ENCODE measurements at places on chromosomes 5 and 9.

DNA sequence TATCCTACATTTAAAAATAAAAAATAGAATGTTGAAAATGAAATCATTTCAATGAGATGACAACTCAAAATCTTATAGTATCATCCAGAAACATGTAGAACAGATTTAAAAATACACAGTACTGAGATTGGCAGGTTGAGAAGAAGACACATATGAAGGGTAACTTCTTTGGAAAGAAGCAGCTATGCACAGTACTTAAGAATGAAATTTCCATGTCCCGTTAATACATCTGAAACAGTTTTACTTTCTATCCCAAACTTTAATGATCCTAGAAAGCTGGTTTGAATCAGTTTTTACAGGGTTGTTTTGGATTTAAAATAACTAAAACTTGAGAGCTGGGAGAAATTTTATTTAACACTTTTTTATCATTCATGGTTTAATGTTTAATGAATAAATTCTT is 36.0 kb upstream of the ARRDC3 start:
- DNase-seq: no peak

GRCh38 chr9:4904322-4905134 is 80.5 kb upstream of the JAK2 start:
- DNase-seq: no peak

GRCh38 chr9:37776328-37776727 is 8.5 kb downstream of the EXOSC3 start:
- DNase-seq: no peak

- no peak for DNase-seq
Measured at GRCh38 chr5:68033029-68033428, 182.5 kb upstream of the PIK3R1 start.

DNA sequence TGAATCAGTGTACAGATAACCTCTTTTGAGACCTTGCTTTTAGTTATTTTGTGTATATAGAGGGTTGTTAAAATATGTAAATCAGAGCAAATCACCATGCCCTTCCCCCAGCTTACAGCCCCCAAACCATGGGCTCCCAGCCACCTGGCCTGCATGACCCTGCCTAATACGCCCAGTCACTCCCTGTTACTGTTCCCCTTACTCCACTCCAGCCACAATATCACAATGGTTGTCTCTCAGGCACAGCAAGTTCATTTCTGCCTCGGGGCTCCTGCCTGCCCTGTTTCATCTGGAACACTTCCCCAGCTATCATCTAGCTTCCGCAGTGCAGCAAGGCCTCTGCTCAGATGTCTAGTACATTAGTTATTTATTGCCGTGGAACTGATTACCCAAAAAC is 5.0 kb upstream of the CARD19 start:
- DNase-seq: no peak

DNA sequence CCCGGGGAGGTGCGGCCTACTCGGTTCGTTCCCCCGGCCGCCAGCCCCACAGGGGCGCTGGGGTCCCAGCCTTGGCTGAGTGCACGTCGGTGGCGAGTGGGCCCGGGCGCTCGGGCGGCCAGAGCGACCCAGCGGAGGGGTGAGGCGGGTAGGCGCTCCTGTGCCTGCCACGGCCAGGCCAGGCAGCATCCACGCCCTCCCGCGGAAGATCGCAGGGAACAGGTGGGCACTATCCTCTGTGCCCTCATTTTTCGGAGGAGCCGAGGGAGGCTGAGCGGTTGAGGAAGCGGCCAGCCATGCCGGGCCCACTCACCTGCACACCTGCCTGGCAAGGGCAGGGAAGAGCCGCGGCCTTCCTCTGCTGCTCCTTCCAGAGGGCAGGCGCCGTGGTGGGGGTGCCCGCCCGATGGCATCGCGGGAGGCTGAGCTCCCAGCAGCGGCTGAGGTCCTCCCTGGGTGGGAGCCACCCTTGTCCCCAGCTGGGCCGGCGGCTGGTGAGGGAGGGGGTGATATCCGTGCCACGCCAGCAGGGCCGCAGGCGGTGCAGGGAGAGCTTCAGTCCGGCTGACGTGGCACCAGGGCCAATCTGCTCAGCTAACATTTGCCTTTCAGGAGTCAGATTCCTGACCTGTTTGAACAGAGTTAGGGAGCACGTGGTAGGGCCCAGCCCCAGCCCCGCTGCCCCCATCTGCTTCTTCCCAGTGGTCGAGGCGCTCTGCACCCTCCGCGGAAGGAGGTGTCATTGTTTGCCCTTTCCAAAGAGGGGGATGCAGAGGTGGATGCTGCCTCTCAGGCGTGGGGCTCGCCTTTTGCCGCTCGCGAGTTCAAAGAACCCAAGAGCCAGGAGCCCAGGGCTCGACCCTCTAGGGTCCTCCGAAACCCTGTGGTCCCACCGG is 1.6 kb upstream of the SEC16A start:
- no peak for DNase-seq

Data from CD4-positive, alpha-beta T cell treated with Interleukin-10 for 1 hour (primary cell).